NCI-H1105 treated with DMSO at 0.1 percent for 48 hours (cell line): ENCODE measurements at places on chromosomes 3 and 15.

GRCh38 chr3:66673293-66673692, 172.5 kb upstream of the LRIG1 start:
- no peak for DNase-seq

GRCh38 chr3:94524102-94524919, 461.4 kb downstream of the NSUN3 start:
- DNase-seq = no peak

- DNase-seq = no peak
Measured at GRCh38 chr3:133570139-133570936, 3.1 kb upstream of the CDV3 start.

DNA sequence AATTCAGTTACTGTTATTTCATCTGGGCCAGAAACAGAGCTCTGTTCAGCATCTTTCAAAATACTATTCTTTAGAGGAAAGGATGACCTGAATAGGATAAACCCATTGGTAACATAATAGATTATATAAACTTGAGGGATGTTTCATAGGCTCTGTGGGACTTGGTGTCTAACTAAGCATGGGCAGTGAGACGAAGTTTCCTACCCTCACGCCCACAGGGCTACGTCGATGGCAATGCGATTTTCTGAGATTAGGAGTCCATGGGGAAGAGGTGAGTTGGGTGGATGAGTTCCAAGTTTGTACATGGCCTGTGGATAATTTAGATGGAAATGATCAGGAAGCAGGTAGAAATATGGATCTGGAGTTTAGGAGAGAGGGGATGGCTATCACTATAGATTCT, 115.2 kb upstream of the TBL1XR1 start:
- no peak for DNase-seq

- DNase-seq = no peak
Measured at GRCh38 chr3:170383567-170383966, 26.1 kb downstream of the SKIL start.

DNA sequence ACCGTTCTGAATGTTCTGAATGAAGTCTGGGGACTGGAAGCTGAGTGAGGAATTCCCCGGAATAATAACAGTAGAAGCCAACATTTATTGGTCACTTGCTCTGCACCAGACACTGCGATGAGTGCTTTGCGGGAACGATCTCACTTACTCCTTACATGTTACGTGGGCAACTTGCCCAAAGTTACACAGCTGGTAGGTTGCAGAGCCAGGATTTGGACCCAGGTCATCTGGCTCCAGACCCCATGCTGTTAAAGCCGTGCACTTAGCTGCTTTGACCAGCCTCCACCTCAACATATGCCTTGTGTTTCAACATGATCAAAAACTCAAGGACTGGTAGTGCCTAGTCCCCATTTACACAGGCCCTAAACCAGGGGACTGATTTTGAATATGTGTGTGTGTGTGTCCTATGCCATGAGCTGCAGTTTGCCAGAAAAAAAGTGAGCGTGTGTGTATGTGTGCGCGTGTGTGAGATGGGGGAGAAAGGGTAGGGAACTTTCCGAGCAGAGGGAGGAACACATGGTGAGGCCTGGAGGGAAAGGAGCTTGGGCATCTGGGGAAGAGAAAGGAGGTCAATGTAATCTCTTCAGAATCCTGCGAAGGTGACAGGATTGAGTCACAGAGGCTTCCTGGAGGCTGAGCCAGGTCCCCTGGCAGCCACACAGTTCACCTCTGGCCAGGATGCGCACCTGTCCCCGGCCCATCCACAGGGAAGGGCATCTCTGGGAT, 28.9 kb downstream of the LINGO1 start:
- peak; percentile 34 for DNase-seq

DNA sequence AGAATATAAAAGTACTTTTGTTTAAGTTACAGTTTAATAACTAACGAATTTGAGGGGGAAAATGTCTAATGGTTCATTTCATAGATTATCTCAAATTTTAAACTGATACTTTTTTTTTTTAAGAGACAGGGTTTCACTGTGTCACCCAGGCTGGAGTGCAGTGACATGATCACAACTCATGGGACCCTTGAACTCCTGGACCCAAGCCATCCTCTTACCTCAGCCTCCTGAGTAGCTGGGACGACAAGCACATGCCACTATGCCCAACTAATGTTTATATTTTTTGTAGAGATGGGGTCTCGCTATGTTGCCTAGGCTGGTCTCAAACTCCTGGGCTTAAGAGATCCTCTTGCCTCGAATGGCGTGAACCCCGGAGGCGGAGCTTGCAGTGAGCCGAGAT, 16.5 kb downstream of the LRRC58 start:
- no peak for DNase-seq

DNA sequence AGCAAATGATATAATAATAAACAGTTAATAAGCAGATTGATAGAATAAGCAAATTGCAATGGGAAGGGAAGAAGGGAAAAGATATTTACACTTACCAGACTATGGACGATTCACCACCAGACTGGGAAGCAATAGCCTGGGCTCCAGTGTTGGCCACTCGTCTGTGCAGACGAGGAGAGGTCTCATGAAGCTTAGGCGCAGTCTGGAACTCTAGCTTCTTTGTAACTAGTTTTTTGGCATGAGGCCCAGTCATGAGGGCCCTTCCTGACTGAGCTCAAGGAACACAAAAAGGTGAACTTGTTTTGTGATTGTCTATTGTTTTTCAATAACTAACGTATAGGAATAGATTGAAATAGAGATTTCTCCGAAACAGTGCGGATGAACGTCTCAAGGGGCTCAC, 63.3 kb upstream of the GATM start:
- DNase-seq = peak; percentile 36

GRCh38 chr3:76699846-76700245, 340.1 kb upstream of the ROBO2 start:
- DNase-seq = no peak

DNA sequence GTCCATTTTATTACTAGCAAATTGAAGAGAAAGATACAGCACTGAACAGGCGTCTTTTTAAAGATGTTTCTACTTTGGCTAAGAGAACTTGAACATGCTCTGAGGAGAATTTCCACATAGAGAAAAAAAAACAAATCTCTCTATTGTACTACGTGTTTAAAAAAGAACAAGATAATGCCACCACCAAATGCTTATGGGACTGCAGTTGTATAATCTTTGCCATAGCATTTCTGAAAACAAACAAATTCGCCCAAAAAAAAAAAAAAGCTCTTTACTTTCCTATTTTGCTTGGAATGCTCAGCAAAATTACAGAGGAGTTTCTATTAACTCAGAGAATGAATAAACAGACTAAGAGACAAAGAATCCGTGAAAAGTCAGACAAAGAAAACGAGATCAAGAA, 114.2 kb downstream of the CNTN3 start:
- DNase-seq = no peak
